ENCODE measurements at places on chromosomes 5 and 9. TPM values are rescaled to one million over a fixed set of nuclear protein-coding genes. Genes with fewer than 3 reads are reported as not detected.

The CFAP157 gene
- not detected for total RNA-seq

The C9orf153 gene
- 1.1 TPM for total RNA-seq

The CTSV gene
- total RNA-seq = 0.74 TPM

The KCNV2 gene
- total RNA-seq = not detected

The LCN12 gene
- 0.51 TPM for total RNA-seq

The HSD17B4 gene
- 255 TPM for total RNA-seq

The CEP120 gene
- total RNA-seq = 21.7 TPM

The IGIP gene
- total RNA-seq = 16.2 TPM

The SLC6A18 gene
- total RNA-seq = not detected

The ADAMTSL2 gene
- 4.8 TPM for total RNA-seq

The UCK1 gene
- total RNA-seq = 8.3 TPM

The KCNT1 gene
- total RNA-seq = not detected

The ANKRD34B gene
- not detected for total RNA-seq

The SHC3 gene
- total RNA-seq = 79.2 TPM

The IFNE gene
- 61.8 TPM for total RNA-seq

The HINT2 gene
- total RNA-seq = 11.9 TPM

The IRX1 gene
- total RNA-seq = not detected

The TICAM2 gene
- total RNA-seq = 5.0 TPM

The ZNF608 gene
- 1.5 TPM for total RNA-seq

The IPPK gene
- total RNA-seq = 19.0 TPM

The PCDHB2 gene
- 0.74 TPM for total RNA-seq

The PCDHA4 gene
- 0.89 TPM for total RNA-seq

The PCDHB15 gene
- total RNA-seq = 0.28 TPM

The ADAMTS13 gene
- total RNA-seq = 2.8 TPM

All from smooth muscle cell of the umbilical artery (primary cell).